Natural killer cell (primary cell): ENCODE measurements at places on chromosomes 2 and 18.

DNA sequence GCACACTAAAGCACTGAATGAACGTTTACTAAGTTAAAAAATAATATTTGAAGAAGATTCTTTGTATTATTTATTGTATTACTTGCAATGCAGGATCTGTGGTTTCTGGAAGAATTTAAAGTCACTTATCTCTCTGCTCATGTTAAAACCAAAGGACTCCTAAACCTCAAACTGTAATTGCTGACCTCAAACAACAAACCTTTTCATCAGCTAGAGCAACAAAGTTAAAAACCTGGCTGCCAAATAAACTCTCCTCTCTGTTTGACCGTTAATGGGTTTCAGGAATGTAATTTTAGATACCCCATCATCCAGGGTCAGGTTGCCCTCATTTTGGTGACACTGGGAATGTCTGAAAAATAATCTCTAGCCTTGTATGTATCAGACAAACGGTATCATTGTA, 239.1 kb downstream of the TGIF1 start:
- DNase-seq = no peak

DNA sequence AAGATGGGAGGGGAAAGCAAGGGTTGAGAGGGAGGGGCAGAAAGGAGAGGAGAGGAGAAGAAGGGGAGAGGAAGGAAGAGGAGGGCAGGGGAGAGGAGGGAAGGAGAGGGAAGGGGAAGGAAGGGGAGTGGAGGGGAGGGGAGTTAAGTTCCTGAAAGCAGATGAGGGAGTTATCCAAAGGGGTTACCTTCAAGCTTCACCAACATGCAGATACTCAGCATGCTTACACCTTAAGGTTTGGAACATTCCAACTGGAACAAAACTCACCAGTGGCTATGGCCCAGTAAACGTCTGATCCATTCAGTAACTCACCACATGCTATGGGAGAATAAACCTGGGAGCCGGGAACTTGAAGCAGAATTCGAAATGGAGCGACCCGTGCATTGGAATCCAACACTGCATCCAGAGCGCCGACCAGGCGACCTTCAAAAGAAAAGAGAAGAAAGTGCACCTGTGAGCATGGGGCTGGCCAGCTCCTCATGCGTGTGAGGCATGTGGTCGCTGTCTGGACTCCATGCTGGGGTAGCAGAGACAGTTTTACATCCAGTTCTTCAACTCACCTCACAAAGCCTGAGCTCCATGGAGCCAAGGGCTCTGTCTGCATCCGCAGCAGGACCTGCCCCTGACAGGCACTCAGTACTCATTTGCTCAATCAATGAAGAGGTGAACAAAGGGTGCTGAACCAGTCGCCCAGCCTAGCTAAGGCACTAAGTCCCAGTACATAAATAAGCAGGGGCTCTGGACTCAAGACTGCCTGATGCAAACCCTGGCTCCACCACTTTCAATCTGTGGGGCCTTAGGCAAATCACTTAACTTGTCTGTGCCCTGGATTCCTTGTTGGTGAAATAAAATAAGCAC, 61.0 kb downstream of the TBC1D8 start:
- no peak for DNase-seq

- DNase-seq = no peak
Observed at GRCh38 chr2:6934758-6935651, 17.8 kb downstream of the RNF144A start.

DNA sequence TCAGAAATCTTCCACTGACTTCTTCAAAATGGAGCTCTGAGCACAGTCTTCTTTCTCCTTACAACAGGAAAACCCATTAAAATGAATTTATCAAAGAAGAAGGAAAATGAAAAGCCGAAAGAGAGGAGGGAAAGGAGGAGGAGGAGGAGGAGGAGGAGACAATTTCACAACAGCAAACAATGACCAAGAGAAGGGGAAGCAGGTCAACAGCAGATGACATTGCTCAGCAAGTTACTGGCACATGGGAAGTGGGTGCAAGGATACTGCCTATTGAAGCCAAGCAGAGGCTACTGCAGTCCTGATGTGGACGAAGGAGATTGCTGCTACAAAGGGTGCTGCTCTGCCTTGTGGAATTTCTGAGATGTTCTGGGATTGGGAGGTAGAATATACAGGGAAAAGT, 268.2 kb upstream of the FBXO11 start:
- no peak for DNase-seq

- DNase-seq = no peak
Observed at GRCh38 chr2:238602223-238602960, 175.7 kb downstream of the ASB1 start.

- no peak for DNase-seq
Observed at GRCh38 chr18:38576349-38576748, 1010.8 kb upstream of the CELF4 start.

DNA sequence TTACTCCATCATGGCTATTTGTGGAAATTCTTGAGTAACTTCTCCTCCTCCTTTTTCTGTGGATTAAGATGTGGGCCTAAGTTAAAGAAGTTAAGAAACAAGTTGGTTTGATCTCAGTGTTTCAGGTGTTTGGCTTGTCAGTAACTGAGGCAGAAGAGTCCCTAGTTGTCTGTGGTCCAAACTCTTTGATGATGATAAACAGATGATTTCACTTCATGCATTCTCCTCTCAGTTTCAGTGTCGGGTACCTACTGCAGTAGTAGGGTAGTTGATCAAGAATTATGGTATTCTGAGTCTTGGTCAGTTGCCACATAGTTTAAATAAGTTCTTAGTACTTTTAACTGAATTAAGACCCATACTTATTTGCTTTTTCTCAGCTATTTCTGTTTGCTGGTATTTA, 85.6 kb downstream of the NCOA1 start:
- DNase-seq = no peak

GRCh38 chr18:48896326-48896874, 54.4 kb downstream of the SMAD7 start:
- no peak for DNase-seq

- no peak for DNase-seq
Observed at GRCh38 chr2:239407112-239407511, 6.3 kb upstream of the HDAC4 start.

DNA sequence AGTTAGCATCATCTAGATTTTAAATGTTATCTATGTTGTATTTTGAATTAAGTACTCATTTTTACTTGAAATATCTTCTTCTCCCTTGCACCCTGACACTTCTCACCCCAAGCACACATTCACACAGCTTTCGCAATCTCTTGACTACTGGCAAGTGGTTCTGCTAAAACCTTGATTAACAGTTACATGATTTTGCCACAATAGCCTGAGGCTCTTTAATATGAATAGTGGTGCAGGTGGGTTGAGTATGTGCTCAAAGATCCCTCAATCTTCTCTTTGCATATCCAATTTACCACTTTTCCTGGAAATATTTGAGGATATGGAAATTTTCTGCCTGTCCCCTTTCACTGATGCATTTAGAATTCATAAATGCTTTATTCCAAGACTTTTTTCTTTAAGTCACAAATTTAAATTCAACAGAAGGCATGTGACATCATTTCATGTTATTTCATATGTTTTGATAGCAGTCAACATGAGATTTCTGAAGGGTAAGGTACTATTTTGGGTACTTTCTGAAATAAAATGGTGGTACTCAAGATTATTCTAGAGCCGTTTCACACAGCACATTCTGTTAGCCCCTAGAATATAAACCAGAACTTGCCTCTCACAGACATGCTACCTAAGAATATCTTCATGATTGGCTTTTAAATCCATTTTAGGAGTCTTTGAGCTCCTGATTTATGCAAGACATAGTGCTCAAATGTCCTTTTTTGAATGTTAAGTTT, 339.7 kb downstream of the RPRM start:
- no peak for DNase-seq

GRCh38 chr2:127181851-127182250, 38.2 kb downstream of the CYP27C1 start:
- DNase-seq = no peak

GRCh38 chr2:88212251-88212790, 42.2 kb downstream of the THNSL2 start:
- DNase-seq = no peak

- DNase-seq = no peak
Observed at GRCh38 chr18:22650247-22650646, 232.5 kb upstream of the CTAGE1 start.
